ENCODE measurements at places on chromosomes 5 and 9.

GRCh38 chr9:31013371-31013770, 1371.1 kb upstream of the ACO1 start:
- no peak for DNase-seq

GRCh38 chr5:81848362-81848880, 97.5 kb upstream of the SSBP2 start:
- DNase-seq, result no peak

- DNase-seq, result no peak
These were observed 17.6 kb upstream of the HEXB start for GRCh38 chr5:74667396-74667795.

DNA sequence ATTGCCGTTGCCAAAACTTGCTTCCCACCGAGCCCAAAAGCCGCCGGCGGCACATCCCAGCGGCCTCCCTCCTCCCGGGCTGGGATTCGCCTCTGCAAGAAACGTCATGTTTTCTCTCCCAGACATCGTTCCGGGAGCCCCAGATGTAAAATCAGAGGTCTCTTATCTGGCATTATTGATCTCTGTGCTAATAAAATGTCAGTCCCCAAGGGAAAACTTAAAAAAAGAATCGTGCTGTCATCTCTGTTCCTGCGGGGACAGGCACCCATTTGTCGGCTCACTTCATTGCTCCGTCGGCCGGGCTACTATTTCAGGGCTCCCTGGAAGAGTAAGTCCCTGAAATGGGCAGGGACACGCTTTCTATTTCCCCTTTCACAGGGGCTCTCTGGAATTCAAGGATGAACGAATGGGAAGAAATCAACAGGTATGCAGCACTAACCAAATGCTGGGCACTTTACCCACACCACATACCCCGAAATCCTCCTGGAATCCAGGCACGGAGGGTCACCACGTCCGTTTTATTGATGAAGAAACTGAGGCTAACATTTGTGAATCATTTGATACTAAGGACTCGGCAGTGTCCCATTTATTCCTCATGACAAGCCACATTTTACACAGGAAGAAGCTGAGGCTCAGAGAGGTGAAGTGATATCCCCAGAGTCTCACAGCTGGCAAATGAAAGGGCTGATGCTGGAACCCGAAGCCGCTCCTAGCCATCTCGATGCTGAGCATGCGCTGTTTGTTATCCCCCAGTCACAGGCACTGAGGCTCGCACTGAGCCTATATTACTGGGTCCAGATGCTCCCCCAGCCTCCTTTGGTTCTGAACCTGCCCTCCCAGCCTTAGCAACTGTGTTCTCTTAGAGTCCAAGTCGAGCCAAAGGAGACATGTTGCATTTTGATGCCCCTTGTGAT, 35.7 kb upstream of the MSX2 start:
- DNase-seq, result no peak

GRCh38 chr5:122129306-122129705, at the start of gene ZNF474:
ZNF474 (plus strand) TSS chr5:122129546; CDS start chr5:122151991, 22,445 bp downstream.
- no peak for DNase-seq

- no peak for DNase-seq
These were observed 32.1 kb upstream of the SH3PXD2B start for GRCh38 chr5:172486451-172486850.

- DNase-seq, result no peak
These were observed 231.3 kb downstream of the ENC1 start for GRCh38 chr5:74409166-74409706.

GRCh38 chr5:7425830-7426229, 29.9 kb downstream of the ADCY2 start:
- DNase-seq, result no peak

DNA sequence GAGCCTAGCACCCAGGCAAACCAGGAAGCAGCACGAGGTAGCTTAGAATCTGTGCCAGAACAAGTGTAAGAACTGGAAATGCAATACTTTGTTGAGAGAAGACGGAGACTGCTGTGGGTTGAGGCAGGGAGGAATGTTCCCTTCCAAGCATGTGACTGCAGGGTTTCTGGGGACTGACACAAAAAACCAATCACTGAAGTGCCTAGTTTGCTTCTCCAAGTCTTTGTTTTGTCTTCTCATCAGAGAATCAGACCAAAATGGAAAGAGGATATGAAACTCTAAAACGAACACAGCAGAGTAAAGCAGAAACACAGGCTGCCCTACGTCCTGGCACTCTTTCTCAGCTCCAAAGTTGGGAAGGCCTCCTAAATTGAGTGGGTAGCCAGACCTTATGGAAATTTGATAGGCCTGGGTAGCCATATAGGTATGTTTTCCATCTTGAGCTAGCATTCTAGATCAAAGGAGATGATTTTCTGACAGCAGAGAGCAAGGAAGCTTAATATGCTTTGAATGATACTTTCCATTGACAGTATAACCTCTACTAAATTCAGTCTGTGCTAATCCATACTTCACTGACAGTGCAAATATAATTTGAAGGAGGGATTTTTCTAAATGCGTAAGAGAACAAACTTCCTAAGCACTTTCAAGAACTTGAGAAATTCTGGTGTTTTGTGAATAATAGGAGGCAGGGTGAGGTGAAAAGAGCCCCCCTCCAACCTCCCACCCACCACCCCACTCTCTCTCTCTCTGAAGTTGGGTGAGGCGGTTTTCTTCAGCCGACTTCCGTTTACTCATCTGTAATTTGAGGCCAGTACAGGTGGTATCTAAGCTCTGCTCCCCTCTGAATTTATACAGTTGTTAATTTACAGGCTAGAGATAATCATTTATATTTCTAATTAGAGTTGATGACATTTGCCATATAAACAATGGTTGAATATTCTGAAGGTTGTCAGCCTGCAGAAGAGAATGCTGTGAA, 5.5 kb downstream of the ADRB2 start:
- DNase-seq, result no peak

DNA sequence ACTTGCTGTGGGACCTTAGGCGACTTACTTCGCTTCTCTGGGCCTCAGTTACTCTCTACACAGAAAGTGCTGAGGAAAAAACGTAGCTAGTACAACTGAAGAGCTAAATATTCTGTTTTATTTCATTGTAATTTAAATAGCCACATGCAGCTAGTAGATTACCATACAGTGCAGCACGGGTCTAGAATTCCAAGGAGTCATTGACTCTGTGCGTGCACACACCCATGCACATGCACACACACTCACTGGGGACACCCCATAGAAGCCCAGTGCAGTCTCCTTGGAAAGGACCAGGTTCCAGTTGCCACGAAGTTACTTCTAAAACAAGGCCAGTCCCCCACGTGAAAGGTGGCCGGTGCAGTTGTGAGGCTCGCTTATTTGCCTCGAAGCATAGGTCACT, 17.0 kb downstream of the URM1 start:
- no peak for DNase-seq

DNA sequence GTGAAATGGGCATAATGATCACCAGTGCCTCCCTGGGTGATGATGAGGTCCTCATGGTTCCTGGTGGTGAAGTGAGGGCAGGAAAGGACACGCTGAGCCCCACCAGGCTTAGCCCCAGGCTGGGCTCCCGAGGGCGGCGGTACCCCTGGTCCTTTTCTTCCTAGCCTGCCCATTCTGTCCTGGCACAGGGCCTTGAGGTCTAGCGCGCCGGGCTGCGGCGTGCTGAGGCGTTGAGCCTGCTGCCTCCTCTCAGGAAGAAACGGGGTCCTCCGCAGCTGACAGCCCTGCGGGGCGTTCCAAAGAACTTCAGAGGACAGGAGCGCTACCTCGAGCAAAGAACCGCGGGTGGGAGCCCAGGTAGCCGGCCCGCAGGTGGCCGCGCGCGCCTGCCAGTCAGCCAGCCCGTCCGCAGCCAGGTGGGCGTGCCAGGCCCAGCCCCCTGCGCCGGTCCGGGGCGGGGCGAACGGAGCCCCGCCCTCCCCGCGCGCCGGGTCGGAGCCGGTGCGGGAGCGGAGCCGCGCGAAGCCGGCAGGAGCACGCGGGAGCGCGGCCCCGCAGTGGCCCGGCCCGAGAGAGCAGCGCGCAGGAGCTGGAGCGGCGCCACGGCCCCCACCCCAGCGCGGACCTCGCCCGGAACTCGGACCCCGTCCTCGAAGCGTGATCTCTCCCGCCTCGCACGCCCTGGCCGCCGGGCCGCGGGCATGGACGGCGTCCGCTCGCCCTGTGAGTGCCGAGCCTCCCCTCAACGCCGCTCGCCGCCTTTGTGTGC, at the start of gene WNK2:
TSS of gene WNK2 (plus strand) at position 477 of the 769 bp plus-strand sequence. CDS start 791 bp downstream, outside the sequence.
- peak; percentile 98 for DNase-seq

- no peak for DNase-seq
These were observed 5.0 kb downstream of the PDE6A start for GRCh38 chr5:149939546-149939945.

DNA sequence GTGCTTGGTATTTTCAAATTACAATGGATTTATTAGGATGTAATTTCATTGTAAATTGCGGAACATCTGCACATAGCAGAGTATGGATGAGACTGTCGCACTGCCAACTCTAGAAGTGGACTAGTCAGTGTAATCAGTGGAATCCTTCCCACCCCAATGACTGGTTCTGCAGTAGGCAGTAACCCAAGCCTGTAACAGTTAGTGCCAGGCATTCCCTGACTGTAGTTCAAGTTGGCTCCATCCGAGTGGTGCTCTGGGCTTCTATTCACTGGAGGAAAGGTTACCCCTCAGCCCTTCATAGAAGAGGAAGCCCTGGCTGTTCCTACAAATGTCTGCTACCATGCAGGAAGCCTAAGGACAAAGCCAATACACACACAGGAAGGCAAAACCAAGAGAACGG, 23.2 kb downstream of the AK3 start:
- DNase-seq, result no peak

GRCh38 chr9:131578731-131579504, 33.6 kb downstream of the PRRT1B start:
- no peak for DNase-seq

DNA sequence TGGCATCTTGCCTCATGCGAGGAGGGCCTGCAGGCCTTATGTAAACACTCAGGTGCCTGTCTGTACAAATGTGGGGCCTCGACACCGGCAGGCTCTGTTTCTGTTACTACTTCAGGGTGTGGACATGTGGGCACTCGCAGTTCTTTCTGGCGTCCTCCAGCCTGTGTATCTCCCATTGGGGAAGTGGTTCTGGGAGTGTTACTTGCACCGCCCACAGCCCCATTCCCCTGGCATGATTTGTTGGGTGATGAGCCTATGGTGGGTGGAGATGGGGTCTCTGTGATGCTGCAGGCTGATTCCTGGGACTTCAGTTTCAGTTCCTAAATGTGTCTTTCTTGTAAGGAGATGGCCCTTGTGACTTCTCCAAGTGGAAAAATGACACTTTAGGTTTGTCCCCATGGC, 82.1 kb upstream of the PITX1 start:
- no peak for DNase-seq

DNA sequence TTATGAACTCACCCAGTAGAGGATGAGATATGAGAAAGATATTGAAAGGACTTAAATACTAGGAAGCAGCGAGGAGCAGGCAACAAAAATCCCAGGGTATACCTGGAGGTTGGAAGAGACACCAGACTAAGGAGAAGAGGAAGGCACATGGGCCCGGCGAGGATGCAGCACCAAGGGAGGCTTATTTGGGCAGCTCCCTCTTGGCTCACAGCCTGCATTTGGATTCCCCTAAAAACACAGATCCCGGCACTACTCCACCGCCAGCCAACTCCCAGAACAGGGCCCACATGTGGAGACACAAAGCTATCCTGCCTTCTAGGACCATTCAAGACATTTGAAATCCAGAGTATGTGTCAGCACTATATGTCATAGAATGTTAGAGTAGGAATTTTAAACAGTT, 199.8 kb upstream of the FBXL7 start:
- no peak for DNase-seq

- DNase-seq, result no peak
These were observed 348.1 kb downstream of the TMEM167A start for GRCh38 chr5:82728926-82729702.

- no peak for DNase-seq
These were observed 38.8 kb downstream of the FOXI1 start for GRCh38 chr5:170144286-170145023.

DNA sequence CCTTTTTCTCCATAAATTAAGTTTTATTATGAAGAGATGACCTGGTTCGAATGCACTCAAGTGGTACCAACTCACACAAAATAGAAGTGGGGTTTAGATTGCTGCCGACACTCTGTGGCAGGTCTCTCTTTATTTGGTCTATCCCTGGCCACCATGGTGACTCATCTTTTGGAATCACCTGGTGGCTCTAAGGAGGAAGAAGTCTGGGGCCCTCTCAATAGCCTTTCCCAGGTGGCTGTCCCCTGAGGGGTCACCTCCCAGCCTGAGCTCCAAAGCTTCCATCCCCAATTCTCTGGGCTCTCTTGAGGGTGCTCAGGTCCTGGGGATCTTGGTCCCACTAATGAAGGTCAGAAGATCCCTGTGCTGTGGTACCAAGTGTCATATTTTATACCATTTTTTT, 136.8 kb downstream of the MVB12B start:
- no peak for DNase-seq

- DNase-seq, result no peak
These were observed 9.6 kb downstream of the LAMC3 start for GRCh38 chr9:131018621-131019020.

DNA sequence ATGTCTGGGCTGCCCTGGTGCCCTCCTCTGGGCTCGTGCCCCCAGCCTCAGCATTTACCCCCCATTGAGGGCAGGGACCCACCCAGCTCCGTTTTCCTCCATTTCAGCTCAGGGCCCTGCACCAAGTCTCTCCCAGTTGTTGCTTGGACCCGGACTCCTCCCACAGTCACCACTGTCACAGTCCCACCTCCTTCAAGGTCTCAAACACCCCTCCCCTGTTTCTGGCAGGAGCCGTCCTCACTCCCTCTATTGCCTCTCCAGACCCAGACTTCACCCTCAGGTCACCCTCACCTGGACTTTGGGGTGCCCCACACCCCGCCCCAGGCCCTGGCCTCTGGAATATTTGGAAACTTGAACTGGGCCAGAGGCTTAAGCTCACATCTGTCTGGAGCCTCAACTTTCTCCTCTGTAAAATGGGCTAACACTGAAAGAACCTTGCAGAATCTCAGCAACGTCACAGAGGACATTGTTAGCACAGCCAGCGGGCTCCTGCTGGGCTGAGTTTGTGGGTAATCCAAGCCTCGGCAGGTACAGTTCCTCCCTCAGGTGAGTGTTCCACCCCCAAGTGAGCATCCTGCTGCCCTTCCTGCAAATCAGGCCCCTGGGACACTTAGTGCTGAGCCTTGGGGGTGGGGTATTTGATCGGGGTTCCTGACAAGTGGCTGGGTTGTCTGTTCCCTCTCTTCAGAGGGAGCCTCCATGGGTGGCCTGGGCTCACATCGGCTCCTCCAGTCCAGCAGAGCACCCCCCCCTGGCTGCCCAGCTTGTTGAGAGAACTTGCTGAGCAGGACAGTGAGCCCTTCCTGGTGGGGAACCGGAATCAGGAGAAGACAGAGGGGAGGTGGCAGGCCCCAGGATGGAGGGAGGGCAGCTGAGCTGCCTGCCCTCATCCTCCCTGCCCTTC, 130.1 kb downstream of the C9orf50 start:
- DNase-seq, result no peak

- no peak for DNase-seq
These were observed 189.9 kb upstream of the RGMB start for GRCh38 chr5:98583586-98583985.

GRCh38 chr9:93187574-93187973, 3.6 kb downstream of the WNK2 start:
- DNase-seq, result no peak

DNA sequence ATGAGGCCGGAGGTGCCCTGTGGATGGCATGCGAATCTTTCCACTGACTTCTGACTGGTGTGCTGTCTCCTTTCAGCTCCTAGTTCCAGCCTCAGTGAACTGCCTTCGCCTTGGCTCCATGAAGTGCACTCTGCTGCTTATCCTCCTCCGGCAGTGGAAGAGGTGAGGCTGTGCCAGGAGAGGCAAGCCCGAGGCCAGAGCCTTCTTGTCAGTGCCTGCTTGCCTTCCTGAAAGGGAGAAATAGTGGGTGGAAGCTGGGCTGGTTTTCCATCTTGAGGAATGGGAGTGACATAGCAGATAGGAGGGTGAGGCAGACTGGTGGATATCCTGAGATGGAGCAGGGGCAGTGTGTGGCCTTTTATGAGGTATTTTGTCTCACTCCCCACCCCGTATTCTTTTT, 29.7 kb downstream of the SH3GLB2 start:
- no peak for DNase-seq

Measured in 8988T (cell line).